ENCODE measurements at places on chromosomes 5 and 9.

- DNase-seq: no peak
Observed at GRCh38 chr9:87672586-87672985, 53.3 kb upstream of the CTSL start.

DNA sequence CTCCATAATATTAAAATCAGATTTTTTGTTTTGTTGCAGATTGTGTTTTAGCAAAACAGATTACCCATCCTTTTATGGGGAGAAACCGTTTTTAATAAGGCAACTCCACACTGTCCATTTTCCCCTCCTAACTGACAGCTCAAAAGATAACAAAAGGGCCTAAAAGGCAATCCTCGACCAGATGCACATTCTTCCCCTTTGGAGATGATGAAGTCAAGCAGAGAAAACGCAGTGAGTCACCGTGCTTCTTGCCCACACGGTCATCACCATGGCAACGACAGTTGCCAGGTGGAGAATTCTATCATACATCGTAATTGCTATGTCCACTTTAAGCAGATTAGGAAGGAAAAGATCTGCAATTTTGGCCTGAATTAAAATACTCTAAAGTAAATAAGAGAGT, 96.4 kb downstream of the DIRAS2 start:
- DNase-seq: no peak

- no peak for DNase-seq
Observed at GRCh38 chr9:6852243-6852963, 94.6 kb downstream of the KDM4C start.

GRCh38 chr5:88675708-88676636, 207.0 kb downstream of the MEF2C start:
- DNase-seq: no peak

DNA sequence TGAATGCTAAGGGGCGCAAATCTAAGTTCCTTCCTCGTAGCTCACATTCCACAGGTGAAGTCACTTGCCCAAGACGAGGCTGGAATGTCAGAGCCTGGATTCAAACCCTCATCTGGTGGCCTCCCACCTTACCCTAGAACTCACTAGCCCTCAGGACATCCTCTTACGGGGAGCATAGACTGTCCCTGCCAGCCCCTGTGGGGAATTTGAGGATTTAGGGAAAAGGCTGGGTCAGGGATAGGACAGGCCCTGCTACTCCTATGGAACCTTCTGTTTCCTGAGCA, 45.0 kb downstream of the IRF1 start:
- DNase-seq: no peak

GRCh38 chr9:17578911-17579793, at the start of gene SH3GL2:
TSS of gene SH3GL2 (plus strand) at chr9:17579066.
- peak; percentile 8 for DNase-seq

DNA sequence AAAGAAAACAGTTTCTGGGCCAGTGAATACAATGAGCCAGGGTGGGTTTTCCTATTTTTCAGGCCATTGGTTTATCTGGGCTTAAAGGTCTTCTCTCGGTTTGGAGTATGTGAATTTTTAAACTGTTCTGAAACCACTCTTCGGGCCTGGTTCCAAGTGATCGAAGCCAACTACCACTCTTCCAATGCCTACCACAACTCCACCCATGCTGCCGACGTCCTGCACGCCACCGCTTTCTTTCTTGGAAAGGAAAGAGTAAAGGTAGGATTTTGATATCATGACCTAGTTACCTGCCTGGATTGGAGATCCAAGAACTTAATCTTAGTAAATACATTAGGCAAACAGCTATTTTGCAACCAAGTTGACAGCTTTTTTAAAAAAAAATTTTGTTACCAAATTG, 79.1 kb downstream of the WDR41 start:
- DNase-seq: no peak

DNA sequence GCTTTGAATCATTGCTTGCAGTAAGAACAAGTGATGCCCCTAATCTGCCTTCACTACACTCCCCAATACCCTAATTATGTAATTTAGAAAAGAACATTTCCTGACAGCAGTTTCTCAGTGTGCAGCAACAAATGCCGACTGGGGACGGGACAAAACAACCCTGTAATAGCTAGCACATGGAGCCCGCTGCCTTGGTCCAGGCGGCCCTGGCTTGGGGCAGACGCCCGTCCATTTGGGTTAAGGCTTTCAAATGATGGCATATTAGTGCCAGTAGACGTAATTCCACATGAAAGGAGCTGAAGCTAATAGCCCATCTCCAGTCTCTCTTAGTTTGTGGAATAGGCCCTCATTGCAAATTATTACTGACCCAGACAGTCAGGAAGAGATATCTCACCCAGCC, 150.6 kb upstream of the PITX1 start:
- DNase-seq: no peak

GRCh38 chr5:124056991-124057723, 545.2 kb downstream of the CSNK1G3 start:
- DNase-seq: no peak

DNA sequence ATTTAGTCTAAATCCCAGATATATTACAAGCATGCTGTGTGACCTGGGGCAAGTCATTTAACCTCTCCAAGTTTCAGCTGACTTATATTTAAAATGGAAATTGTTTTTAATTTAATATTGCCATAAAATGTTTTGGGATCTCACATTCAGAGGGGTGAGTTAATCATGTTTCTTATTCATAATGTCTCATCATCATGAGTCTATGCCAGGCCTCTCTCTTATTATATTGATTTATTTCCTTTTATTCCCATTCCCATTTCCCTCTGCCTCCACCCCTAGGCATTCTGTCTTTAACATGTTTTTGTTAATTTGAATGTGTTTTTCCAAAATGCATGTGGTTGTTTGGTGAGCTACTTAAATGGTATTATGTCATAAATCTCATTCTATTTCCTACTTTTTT, 39.0 kb upstream of the TTC1 start:
- no peak for DNase-seq

- DNase-seq: no peak
Observed at GRCh38 chr5:37568893-37569292, 189.8 kb downstream of the WDR70 start.

DNA sequence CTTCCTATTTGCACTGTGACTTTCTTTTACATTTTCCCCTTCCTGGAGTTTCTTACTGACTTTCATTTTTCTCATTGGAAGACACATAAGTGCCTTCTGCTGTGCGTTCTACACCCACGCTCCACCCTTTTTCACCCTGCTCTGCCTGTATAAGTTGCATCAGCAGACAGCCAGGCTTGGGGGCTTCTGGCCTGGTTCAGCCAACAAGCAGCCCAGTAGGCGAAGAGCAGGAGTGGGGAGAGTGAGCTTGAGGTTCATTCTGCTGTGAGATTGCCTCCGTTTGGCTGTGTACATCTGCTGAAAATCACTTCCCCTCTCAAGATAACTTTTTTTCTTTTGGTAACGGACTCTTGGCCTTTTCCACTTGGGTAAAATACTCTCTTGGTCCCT, 38.4 kb downstream of the RASGRF2 start:
- DNase-seq: no peak

- no peak for DNase-seq
Observed at GRCh38 chr5:126015235-126016181, 407.7 kb upstream of the GRAMD2B start.

DNA sequence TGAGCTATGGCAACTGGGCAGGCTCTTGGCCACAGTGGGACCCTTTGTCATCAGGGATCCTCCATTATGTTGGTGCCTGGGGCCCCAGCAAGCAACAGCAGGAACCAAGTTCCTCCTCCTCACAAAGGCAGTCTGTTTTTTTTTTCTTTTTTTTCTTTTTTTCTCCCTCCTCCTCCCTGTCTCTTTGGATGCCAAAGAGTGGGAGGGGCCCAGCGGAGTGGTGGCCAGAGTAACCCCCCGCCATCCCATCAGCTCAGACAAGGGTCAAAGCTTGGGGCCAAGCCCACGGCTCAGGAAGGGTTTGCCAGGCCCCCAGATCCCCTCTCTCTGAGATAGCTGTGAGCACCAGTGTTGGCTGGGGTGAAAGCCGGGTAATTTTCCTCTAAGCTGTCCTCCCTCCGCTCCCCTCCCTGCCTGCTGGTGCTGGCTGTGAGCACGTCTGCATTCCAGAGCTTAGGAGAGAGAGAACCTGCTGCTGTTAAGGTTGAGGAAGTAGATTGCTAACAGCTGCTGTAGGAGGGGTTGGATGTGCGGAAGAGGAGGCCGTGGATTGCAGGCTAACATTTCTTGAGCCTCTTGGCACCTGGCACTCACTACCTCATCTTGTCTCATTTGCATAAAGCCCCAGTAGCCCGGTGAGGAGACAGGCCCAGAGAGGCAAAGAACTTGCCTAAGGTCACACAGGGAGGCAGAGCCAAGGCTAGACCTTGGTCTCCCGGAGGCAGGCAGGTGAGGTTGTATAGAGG, 21.2 kb downstream of the GSN start:
- no peak for DNase-seq

GRCh38 chr5:135114759-135115158, 80.7 kb upstream of the PITX1 start:
- no peak for DNase-seq

GRCh38 chr5:150295741-150296486, 6.3 kb upstream of the CAMK2A start:
- DNase-seq: no peak

GRCh38 chr9:109468927-109469326, 29.2 kb downstream of the PTPN3 start:
- DNase-seq: no peak

DNA sequence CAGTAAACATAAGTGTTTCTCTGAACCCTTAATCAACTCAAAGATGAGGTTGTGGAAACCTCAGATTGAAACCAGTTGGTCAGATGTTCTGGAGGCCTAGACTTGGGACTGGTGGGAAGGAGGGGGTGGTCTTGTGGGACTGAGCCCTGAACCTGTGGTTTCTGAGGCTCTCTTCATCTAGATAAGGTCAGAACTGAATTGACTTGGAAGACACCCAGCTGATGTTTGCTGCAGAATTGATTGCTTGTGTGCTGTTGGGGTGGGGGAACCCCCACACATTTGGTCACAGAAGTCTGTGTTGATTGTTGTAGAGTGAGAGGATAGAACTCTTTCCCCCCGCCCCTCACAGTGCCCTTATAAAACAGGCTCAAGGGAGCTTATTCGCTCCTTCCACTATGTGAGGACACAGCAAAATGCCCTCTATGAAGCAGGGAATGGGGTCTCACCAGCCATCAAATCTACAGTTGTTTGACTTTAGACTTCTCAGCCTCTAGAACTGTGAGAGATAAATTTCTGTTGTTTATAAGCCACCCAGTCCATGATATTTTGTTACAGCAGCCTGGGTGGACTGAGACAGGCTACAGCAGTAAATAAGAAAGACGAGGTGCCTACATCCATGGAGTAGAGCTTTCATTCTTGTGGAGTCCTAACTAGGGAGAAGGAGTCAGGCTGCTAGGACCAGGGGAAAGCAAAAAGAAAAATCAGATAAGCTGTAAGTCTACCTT, 25.7 kb upstream of the UGCG start:
- DNase-seq: peak; percentile 11

GRCh38 chr9:124574534-124575375, 67.6 kb upstream of the NR5A1 start:
- DNase-seq: no peak

DNA sequence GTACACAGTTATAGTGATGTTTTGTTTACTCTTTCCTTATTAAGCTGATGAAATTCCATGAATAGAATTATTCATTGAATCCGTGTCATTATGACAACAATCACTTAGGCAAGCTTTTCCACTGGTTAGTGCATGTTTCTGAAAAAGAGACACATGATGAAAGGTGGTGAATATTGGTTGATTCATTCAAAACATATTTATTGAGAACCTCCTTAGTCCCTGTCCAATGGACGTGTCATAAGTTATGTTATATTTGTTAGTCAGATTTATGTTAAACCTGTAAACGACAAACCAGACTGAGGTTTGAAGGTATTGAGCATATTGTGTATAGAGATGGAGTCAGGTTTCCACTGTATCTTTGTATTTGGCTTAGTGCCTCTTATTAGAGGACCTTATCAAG, 1888.9 kb upstream of the CDH6 start:
- DNase-seq: no peak

DNA sequence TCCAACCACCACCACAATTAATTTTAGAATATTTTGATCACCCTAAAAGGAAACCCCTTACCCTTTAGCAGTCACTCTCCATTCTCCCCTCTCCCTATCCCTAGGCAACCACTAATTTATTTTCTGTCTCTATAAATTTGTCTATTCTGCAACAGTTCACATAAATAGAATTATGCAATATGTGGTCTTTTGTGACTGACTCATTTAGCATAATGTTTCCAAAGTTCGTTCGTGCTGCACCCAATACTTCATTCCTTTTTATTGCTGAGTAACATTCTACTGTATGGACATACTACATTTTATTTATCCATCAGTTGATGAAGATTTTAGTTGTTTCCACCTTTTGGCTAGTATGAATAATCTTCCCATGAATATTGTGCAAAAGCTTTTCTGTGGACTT, 18.2 kb upstream of the CDC20B start:
- DNase-seq: no peak

DNA sequence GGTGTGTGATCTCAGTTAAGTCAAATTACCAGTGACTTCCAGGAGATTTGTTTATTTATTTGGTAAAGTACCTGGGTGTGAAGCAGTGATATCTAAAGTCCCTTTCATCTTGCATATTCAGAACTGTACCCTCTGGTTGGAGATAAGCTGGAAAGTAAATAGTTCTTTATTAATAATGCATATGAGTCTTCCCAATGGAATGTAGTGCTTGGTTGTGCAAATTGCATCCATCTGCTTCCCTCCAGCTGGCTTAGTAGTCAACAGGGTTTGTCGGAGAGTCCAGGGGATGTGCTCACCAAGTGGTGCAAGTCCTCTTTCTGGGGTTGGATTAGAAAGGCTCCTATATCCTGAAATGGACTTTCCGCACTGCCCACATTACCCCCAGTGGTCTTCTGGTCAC, 42.0 kb downstream of the TRPM3 start:
- no peak for DNase-seq

DNA sequence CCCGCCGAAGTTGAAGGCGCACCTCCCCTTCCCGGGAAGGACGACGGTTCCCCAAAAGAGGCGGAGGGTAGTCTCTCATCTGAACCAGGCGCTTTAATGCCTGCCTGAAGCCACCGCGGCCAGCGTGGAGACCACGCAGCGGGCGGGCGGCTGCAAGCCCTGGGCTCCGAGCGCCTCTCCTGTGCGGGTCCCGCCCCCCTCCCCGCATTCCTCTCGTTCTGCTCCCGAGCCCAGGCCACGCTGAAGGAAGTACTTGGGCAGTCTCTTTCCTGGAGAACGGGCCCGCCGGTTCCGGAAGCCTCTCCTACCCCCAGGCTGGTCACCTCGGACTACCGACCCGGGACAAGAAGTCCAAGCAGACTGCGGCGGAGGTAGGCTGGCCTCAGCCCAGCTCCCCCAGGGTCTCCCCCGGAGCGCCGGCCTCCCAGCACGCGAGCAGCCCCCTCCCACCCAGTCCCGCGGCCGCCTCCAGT, 571 bp downstream of the PPIC start:
- DNase-seq: no peak

DNA sequence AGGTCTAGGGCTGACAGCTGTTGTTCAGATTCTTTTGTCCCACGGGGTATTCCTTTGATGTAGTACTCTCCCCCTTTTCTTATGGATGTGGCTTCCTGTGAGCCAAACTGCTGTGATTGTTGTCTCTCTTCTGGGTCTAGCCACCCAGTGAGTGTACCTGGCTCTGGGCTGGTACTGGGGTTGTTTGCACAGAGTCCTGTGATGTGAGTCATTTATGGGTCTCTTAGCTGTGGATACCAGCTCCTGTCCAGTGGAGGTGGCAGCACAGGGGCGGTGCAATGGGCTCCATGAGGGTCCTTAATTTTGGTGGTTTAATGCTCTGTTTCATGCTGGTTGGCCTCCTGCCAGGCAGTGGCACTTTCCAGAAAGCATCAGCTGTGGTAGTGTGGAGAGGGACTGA, 161.3 kb downstream of the CAVIN4 start:
- DNase-seq: no peak

- DNase-seq: no peak
Observed at GRCh38 chr9:71984831-71985281, 73.4 kb downstream of the C9orf85 start.

GRCh38 chr9:93983875-93984274, 28.7 kb upstream of the BARX1 start:
- no peak for DNase-seq
